ENCODE measurements at places on chromosomes 5 and 9.

- DNase-seq, result no peak
These were observed 35.7 kb downstream of the PCDHAC2 start for GRCh38 chr5:141001844-141002604.

GRCh38 chr5:168527756-168528295 is 1.3 kb upstream of the FBLL1 start:
- DNase-seq, result no peak

DNA sequence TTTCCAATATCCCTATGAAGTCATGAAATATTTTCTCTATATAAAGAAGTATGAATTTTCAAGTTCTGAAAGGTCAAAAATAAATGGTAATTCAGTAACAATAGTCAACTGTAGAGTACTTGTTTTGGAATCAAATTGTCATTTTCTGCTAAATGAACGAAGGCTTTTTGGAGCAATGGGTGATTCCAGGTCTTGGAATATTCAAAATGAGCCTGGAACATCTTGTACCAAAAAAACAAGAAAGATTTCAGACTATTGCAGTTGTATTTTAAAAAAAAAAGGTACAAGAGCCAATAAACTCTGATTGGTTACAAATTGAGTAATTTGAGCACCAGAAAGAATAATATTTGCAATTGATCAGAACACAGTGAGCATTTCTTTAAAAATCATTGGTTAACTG is 730.1 kb downstream of the DTWD2 start:
- DNase-seq, result no peak

DNA sequence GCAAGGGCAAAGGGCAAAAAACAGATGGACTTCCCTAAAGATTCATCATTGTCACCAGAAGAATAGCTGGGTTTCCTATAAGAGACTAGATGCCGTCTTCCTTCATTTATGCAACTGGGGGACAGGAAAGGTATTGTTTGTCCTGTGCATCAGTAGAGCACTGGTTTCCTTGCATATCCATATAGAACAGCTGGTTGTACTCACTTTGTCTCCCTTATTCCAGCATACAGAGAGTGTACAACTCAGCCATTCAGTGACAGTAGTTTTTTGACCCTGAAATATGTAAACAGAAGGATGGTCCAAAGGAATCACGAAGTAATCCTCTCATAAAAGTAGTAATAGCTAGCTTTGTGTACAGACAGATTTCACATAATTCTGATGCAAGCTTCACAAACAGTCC is 22.5 kb upstream of the MAST4 start:
- DNase-seq, result no peak

- no peak for DNase-seq
These were observed 80.3 kb downstream of the OSMR start for GRCh38 chr5:38926121-38926520.

DNA sequence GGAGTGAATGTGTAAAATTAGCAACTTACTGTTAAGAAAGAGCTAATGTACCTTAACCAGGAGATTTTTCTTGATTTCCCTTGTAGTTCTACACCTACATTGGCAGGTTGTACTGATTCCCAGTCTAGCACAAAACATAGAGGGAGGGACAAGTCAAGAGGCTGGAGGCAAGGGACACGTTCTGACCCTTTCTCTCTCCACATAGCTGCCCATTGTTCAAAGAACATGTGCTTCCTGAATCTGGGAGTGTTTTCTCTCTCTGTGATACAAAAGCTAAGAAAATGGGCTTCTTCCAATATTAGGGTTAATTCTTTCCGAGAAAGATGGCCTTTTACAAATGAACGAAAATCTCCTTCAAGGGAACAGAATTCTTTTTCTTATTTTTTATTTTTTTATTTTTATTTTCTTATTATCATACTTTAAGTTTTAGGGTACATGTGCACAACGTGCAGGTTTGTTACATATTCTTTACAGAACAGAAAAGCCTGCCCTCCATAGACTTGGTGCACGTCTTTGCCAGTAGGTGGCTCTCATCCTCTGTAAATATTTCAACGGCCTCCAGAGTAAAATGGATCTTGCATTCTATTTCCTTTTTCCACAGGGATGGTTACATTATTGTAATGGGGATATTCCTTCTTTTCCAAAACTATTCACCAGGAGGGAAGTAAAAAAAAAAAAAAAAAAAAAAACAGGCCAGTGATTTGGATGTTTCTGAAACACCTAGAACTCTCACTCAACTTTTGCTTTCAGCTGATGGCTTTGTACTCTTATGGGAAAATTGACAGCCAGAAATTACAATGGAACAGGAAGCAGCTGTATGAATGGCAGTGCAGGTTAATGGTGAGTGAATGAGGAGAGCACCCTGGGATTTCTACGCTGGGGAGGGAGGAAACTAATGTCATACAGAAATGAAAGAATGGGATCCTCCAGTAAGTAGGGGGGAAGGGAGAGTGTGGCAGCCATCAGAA is 13.1 kb upstream of the IFNA5 start:
- peak; percentile 17 for DNase-seq

DNA sequence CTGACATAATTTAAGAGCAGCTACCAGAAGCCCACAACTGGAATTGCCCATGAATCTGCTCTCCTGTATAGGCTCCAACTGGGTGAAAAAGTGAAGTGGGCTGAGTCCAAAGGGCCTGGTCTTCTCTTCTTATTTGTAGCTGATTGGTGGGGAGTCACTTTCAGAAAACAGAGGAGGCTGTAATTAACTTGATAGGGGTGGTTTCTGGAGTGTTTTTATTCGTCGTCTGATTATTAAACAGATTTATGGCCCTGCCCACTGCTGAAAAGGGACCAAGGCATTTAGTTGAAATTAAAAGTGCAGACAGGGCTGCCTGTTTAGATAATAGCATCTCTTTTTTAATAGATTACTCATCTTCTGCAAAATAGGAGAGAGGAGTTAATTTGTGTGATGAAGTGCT is 81.0 kb upstream of the SAP30L start:
- no peak for DNase-seq

GRCh38 chr9:130872912-130873503 is 23.6 kb downstream of the QRFP start:
- no peak for DNase-seq

DNA sequence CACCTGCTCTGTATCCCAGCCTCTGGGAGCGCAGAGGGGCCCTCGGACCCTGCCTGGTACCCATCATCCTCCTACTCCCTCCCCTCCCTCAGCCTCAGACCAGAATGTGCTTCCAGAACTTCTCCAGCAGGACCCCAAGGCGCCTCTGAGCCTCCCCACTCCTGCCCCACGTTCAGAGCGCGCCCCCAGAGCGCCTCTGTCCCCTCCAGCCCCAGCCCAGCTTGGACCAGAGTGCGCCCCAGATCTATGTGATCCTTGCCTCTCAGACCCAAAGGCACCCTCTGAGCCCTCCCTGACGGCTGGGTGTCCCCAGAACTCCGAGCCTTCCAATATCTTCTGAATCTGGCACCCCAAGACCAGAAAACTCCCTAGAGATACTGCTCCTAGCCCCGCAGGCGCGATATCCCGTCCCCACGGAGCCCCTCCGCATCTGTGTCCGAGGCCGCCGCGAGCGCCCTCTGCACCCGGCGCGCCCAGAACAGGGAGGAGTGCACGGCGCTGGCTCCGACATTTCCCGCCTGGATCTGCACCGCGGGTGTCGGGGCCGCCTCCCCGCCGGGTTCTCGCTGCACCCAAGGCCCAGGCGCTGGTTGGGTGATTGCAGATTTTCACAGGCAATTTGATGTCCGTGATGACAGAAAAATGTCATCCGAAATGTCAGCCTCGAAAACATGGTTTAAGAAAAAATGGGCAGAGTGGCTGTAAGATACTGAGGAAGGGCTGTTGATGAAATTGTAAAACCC is 522 bp downstream of the BHMT start:
- DNase-seq, result no peak

GRCh38 chr5:39495227-39495626 is 70.4 kb upstream of the DAB2 start:
- DNase-seq, result no peak

- DNase-seq, result no peak
These were observed 27.8 kb upstream of the CSF1R start for GRCh38 chr5:150114102-150114641.

DNA sequence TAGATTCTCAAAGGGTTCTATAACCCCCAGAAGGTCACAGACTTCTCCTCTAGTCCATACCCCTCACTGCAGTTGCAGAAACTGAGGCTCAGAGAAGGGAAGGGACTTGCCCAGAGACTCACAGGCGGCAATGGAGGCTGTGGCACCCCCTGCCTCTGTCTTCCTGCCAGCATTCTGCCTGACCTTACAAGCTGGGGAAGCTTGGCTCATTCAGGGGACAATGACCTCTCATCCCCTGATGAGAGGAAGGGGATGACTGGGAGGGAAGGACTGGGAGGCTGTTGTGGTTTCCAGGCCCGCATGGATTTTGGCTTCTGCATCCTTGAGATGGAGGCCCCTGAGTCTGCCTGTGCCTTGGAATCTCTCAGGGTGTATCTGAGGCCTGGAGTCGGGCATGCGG is 897 bp downstream of the NDST1 start:
- no peak for DNase-seq

DNA sequence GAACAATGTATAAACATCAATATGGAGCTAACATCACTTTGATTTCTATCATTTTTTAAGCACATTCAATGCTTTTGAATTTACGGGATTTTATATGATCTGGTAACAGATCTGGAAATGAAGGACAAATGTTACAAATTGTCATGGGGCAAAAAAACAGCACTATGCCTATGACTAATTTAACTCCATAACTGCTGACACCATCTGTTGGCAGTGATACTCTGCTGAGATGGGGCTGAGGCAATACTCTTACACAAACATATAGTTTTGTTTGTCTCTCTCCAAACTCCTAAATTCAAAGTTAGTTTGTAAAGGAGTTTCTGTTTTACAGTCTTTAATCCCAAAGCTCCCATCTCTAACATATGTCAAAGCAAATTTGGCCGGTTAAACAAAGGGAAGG is 132.5 kb upstream of the FER start:
- DNase-seq, result no peak

DNA sequence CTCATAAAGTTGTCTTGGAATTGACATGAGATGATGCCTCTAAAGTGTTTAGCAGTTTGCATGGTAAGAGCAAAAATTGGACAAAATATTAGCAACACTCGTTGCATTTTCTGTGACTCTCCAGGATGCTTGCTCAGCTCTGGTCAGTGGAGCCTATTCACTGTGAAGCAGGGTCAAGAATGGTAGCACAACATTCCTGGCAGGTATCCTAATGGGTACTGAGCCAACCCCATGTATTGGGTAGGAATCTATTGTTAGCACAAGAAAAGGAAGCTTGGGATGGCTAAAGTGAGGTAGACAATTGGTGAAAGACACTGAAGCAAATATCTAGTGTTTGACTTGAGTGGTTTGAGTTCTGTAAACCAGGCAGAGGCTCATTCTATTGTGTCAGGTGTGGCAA is 10.4 kb upstream of the ACTBL2 start:
- no peak for DNase-seq

DNA sequence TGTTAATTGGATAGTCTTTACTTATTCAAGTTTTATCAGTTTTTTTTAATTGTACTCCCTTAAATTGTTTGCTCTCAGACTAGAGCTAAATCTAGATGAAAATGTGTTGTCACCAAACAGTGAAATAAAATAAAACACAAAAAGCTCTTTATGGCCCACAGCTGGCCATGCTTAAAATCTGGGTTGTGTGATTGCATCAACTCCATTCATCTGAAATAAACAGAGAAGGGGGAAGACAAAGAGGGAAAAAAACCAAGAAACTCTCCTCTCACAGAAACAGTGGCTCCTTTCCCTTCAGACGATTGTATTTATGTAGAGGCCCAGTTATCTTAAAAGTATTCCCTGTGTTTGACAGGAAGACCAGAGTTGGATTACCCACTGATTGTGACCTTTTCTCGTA is 422.4 kb downstream of the IRX1 start:
- no peak for DNase-seq

GRCh38 chr5:172005708-172006320 is 624 bp downstream of the FBXW11 start:
- DNase-seq, result peak; percentile 42

DNA sequence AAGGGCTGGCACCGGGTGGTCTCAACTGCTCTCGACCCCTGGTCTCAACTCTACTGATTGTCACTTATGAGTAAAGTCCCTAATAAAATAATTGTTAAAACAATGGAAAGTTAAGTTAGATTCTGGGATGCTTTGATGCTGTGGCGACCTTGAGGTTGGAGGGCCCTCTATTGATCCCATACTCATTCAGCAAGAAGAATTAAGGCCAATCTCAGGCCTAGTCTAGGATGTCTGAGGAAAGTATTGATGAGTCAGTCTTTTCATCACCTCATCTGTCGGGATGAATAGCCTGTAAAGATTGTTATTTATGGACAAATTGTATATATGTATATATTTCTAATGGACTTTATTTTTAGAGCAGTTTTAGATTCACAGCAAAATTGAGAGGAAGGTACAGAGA is 50.8 kb downstream of the WDR36 start:
- DNase-seq, result no peak

GRCh38 chr5:137681191-137681590 is 54.7 kb downstream of the KLHL3 start:
- DNase-seq, result no peak

- DNase-seq, result no peak
These were observed 2.8 kb downstream of the RXRA start for GRCh38 chr9:134328841-134329575.

Data from activated CD4-positive, alpha-beta T cell treated with anti-CD3 and anti-CD28 coated beads, Interleukin-2, amount 50 U/mL, for 48 hours (primary cell).